ENCODE measurements at places on chromosomes 2 and 18.
A peak's percentile ranks its signal among the peaks of the same experiment; 100 is the strongest.

DNA sequence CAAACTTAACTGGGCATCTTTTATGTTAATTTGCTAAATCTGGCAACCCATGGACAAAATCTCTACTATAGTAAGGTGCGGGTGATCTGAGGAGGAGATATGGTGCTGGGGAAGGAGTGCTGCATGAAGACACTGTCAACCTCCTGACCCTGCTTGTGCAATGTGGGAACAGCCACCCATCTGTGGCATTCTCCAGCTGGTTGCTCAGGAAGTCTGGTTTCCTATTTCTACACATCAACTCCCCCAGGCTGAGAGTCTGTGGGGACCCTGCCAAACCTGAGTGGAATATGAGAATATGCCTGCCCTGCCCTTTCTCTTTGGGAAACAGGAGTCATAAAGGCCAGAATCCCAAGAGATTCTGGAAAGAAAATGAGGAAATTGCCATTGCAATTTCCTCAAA, 60.1 kb upstream of the PAX3 start:
- DNase-seq = peak; percentile 50

DNA sequence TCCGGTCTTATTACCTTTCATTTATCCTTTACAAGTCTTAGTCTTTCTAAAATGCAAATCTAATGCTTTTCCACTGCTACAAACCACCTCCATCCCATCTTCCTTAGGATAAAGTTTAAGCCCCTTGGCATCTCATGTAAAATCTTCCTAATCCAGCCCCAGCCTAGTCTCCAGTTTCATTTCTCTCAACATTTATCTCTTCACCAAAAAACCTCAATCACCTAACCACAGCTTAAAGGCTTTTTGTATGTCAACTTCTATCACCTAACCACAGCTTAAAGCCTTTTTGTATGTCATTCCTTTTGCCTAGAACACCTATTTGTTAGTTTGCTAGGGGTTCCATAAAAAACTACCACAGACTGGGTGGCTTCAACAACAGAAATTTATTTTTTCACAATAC, 4.2 kb downstream of the TRAK2 start:
- no peak for DNase-seq

GRCh38 chr18:62452280-62452831, 70.5 kb upstream of the ZCCHC2 start:
- no peak for DNase-seq

DNA sequence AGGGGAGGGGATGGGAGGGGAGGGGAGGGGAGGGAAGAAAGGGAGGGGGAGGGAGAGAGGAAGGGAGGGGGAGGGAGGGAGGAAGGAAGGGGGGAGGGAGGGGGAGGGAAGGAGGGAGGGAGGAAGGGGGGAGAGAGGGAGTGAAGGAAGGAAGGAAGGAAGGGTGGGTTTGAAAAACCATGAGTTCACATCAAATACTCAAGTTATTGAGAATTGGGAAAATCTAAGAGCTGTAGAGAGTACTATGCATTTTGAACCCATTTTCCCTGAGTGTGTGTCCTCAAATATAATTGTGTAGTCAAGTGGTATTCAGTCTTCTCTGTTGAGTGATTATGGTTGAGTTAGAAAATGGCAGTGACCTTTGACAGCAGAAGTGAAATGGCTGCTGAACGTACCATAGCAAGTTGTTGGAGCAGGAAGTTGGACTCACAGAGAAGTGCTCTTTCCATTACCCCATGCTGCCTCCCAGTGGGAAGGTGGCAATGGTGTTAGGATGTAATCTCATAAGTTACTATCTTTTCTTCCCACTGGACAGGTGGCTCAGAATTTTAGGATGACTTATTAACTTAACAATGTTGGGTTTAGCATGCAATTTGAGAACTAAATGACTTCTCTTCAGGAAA, 214.6 kb downstream of the SETBP1 start:
- no peak for DNase-seq

GRCh38 chr2:75710577-75711253, at the start of gene GCFC2:
Gene GCFC2, minus strand, starts transcription at chr2:75710915. Its CDS starts 60 bp downstream, at chr2:75710855.
- peak; percentile 94 for DNase-seq

GRCh38 chr2:228747483-228747882, 523.6 kb downstream of the PID1 start:
- DNase-seq = no peak

DNA sequence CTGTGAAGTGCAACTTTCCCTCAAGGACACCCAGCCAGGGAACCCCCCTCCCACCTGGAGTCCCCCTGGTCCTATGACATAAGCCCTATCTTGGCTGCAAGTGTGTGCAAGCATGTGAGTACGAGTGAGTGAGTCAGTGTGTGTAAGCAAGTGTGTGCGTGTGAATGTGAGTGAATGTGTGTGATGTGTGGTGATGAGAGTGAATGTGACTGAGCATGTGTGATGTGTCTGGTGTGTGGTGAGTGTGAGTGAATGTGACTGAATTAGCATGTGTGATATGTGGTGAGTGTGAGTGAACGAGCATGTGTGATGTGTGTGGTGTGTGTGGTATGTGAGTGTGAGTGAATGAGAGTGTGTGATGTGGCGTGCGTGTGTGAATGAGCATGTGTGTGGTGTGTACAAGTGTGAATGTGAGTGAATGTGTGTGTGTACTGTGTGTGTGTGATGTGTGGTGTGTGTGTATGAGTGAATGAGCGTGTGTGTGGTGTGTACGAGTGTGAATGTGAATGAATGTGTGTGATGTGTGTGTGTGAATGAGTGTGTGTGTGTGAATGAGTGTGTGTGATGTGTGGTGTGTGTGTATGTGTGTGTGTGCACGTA, 68.8 kb upstream of the SMAD7 start:
- DNase-seq = no peak

GRCh38 chr2:23435250-23436035, 50.5 kb downstream of the KLHL29 start:
- no peak for DNase-seq

DNA sequence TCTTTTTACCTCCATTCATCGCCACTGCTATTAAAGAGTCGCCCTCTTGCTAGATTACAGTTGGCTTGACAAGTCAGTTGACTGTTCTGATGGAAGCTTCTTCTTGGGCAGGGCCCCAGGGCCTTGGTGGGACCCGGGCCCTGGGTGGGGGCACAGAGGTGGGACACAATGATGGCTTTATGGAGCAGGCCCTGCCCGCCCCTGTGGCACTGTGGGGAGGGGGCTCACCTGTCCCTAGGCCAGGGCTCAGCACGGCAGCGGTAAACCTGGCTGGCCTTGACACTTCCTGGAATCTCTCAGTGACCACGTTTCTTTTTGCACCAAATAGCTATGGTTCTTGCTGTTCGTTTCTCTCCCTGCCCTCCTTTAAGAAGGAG, 4.9 kb upstream of the HS6ST1 start:
- no peak for DNase-seq

DNA sequence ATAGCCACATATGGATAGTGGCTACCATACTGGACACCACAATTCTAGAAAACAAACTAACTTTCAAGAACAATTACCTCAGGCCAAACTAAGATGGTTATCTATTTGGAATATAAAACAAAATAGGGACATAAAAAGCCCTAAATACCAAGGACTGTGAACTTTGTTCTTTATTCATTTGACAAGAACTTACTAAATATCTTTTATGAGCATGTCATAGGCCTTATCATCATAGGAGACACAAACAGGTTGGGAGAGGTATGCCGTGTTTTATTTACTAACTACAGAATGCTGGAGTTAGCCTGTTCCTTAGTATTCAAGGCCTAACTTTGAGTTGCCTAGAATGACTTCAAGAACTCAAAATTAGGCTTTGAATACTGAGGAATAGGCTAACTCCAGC, 32.1 kb downstream of the CCDC93 start:
- DNase-seq = no peak

DNA sequence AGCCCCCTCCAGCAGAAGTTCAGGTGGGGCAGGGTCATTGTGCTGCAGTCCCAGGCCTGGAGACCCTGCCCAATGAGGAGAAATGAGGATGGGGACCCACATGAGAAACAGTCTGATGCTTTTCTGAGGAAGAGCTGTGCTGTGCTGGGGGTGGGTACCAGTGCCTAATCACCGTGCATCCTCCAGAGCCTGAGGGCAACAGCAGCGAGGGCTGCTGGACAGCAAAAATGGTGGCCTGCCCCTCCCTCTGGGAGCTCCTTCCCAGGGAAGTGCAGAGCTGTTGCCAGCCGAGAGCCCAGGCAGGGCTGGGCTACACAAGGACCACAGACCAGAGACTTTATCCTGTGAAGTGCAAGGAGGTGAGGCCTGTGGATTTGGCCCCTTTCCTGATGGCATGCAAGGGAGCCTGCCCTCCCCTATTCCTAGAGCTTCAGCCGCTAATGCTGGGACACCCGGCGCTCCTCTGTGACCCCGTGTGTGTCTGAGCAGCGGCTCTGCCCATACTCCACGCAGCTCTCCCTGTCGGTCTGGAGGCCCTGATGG, 134.8 kb downstream of the DSEL start:
- no peak for DNase-seq

GRCh38 chr2:172674034-172674967, 61.3 kb upstream of the RAPGEF4 start:
- DNase-seq = peak; percentile 53

DNA sequence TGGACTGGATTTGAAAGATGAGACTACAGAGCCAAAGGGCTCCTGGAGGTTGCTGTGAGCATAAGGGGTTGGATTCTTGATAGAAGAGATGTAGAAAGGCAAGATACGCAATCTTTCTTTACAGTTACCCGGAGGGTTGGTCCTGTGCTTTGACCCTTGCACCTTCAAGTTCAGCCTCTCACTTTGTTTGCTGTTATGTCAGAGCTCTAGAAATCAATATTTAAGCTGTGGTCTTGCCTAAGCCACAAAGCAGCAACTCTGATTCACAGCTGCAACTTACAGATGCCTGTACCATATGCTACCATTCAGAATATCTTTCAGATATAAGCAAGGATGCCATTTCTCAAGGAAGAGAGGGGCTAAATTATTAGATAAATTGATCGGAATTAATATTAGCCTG, 943.1 kb upstream of the LRRTM1 start:
- DNase-seq = no peak

DNA sequence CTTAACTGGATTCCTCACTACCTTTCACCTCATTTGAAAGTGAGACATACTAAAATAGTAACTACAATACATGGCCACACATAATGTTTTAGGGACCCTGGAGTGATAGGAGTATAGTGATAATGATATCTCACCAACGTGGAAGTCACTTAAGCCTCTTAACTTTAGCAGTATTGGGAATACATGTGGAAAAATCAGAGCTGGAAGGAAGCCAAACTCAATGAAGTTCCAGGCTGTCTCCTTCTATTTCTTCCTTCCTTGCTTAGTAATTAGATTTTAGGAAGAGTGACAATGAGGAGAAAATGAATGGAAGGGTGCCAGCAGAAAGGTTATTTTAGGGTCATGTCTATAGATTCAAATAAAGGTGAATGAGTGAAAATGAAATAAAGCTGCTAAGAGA, 387.3 kb downstream of the PLCL1 start:
- DNase-seq = no peak

DNA sequence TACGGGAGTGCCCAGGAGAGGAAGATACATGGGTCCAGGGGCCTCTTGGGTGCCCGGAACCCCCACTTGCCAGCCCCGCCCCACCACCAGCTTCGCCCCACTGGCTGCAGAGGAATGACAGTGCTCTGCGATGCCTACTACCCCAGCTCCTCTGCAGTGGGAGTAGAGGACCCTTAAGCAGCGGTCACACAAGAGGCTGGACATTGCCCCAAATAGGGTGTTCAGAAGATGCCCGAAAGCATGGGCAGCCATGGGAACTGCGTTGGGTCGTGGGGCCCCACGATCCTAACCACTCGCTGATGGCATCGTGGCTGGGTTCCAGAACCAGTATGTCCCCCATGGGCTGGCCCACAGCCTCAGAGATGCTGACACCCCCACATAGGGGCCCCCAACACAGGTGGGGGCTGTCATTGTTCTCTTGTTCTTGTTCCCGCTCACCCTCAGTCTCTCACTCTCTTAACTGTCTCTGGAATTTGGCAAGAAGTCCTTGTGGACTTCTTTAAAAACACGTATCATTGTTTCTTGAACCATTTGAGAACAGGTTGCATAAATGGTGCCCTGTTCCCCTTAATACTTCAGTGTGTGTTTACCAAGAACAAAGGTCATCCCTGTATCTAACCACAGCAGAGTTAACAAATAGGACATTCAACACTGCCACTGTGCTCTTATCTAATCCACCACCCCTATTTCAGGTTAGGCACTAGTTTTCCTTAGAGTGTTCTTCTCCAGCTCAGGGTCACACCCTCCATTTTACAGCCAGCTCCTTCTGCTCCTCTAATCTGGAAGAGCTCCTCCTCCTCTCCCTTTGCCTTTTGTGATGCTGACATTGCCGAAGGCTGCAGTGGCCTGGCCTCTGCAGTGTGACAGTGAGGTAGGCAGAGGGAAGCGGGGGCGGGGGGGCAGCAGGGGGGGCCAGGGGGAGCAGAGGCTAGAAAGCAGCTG, 76.3 kb downstream of the STPG4 start:
- DNase-seq = no peak

Data from lower lobe of right lung (tissue), 2 donors.